ENCODE measurements at places on chromosomes 7 and 10. TPM values are rescaled to one million over a fixed set of nuclear protein-coding genes. Genes with fewer than 3 reads are reported as not detected.

Gene DENND10
- 43.5 TPM for polyA plus RNA-seq

DNA sequence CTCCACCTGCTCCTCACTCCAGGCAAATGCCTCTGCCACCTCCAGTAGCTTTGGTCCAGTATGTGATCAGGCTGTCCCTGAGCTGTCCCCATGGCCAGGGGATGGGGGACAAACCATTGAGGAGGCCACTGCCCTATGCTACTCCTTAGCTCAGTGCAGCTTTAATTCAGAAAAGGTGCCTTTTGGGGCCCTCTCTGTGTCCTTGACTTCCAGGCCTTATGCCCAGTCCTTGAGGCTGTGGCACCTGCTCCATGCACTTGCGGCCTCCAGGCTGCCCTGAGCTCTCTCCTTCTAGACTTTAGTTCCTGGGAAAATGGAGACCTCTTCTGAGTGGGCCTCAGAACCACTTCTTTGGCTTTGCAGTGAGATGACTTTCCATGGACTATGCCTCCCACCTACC is 650.8 kb upstream of the CELF2 start:
- no peak for DNase-seq

GRCh38 chr7:28591041-28591674 is 178.8 kb downstream of the CREB5 start:
- no peak for DNase-seq

Gene LRRTM3
- polyA plus RNA-seq: 1.7 TPM

Gene CUEDC2
- 81.0 TPM for polyA plus RNA-seq

GRCh38 chr7:148058753-148059152 is 531.8 kb upstream of the C7orf33 start:
- DNase-seq: no peak

Gene HMX3
- polyA plus RNA-seq: not detected

Measured in left lung (tissue), 14 donors.